ENCODE measurements at places on chromosomes 2 and 18.

GRCh38 chr2:157903151-157903550 lies 27.0 kb upstream of the ACVR1 start:
- DNase-seq: no peak

DNA sequence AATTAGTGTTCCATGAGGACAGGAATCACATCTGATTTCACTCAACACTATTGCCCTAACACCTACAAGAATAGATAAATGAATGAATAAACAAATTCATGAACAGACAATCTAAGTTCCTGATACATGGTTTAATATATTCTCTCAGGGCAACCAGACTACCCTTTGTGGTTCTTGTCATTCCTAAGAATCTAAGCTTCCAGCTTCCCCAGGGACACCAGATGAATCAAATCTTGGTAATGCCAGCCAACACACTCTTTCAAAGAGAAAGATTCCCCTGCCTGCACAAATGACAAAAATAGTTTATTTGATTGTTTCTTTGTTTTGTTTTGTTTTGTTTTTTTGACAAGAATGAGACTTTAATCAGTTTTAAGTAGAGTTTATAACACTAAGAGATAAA lies 237.5 kb upstream of the CHAC2 start:
- no peak for DNase-seq

DNA sequence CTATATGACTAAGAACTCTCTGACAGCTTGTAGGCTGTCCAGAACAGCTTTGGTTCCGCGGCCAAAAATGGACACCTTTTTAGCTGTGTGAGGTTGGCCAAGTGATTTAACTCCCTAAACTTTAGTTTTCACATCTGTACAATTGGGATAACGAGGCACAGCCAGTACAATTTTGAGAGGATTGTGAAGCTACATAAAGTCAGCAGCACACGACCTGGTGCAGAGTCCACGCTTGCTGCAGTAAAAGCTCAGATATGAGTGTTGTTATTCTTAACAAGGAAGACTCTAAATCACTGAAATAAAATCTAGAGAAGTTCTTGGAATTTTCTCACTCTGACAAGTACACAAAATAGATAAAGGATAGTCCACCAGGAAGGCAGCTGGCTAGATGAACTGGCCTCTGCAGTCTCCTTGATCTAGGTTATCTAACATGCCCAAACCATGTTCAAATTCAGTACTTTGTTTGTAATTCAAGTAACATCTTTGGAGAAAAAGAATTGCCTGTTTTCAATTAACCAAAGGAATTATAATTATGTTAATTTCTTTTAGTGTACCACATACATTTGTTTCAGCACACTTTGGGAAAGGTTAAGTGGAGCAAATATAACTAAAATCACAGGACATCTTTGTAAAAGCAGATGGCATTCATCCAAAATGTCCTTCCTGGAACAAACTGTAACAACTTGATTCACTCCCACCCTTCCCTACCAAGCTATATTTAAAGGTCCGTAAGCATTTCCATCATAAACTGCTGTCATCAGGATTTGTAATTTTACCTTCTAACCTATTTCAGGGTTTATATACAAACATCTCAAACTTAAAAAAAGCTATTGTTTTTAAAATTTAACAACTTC lies 201.7 kb upstream of the STK17B start:
- no peak for DNase-seq

- no peak for DNase-seq
Observed at GRCh38 chr2:59530258-59530657, 1023.2 kb downstream of the BCL11A start.

DNA sequence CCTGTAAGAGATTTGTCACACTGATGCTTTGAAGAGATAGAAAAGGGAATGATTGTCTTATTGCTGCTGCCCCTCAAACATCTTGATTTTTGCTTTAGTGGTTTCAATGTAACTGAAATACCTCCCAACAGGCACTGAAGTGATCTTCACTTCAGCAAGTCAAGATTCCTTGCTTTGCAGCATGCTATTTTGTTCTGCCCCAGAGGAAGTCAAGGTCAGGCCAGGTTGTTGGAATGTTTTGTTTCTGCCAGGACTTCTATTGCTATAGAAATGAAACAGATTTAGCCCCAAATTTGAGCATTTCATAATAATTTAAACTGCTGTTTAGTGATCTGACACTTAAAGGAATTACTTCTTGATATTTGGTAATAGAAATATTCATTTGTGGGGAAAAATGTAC lies 277.6 kb downstream of the ZNF804A start:
- DNase-seq: no peak

DNA sequence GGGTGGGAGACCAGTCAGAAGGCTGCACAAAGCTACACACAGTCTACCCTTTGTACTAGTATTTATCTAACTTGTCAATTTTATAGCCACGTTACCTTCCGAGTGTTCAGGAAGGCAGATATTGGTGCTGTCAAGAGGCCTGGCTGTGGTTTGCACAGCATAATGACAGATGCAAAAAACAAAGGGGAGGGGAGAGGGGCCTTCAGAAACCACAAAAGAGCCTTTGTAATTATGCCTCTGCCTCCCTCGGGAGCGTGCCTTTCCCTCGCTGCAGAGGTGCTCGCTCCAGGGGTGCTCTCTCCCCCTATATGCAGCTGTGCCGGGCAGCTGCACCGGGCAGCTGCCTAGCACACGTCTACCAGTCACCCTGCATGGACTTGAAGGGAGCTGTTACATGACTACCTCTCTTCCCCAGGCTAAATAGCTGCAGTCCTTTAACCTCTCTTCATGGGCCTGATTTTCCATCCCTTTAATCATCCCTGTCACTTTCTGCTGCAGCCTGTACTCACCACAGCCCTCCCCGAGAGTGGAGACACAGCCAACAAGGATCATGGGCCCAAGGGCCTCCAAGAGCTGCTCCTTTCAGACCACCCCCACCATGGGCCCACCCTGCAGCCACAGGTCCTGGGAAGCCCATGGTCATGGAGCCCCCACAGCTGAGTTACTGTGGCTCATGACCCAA lies 168.4 kb upstream of the PKDCC start:
- no peak for DNase-seq

All from CD4-positive, alpha-beta T cell treated with Interleukin-6 at 100 ng/mL for 8 hours (primary cell).